A549 (cell line): ENCODE measurements at places on chromosomes 3 and 15.

GRCh38 chr3:68793759-68794701 lies 138.3 kb downstream of the TAFA4 start:
- DNase-seq, result no peak

DNA sequence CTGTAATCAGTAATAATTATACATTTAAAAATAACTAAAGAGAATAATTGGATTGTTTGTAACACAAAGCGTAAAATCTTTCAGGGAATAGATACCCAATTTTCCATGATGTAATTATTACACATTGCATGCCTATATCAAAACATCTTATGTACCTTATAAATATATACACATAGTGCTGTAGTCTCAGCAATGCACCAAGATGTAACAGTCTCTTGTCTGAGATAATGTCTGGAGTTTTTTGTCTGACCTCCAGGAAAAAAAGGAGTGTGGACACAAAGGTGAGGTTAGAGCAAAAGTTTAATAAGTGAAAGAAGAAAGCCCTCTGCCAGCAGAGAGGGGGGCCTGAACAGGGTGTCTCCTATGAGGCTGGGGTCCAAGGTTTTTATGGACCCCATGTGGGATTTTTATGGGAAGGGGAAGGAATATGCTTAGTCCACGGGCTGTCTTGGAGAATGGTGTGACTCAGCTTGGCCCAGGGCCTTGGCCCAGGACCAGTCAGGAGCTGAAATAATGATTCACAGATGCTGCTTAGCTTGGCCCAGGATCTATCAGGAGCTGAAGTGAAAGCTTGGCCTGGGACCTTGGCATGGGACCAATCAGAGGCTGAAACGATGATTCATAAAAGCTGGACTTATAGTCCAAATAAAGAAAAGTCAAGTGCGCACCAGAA lies 545.0 kb downstream of the ZPLD1 start:
- DNase-seq, result peak; percentile 85

- DNase-seq, result no peak
Observed at GRCh38 chr3:108342837-108343486, 46.6 kb downstream of the HHLA2 start.

DNA sequence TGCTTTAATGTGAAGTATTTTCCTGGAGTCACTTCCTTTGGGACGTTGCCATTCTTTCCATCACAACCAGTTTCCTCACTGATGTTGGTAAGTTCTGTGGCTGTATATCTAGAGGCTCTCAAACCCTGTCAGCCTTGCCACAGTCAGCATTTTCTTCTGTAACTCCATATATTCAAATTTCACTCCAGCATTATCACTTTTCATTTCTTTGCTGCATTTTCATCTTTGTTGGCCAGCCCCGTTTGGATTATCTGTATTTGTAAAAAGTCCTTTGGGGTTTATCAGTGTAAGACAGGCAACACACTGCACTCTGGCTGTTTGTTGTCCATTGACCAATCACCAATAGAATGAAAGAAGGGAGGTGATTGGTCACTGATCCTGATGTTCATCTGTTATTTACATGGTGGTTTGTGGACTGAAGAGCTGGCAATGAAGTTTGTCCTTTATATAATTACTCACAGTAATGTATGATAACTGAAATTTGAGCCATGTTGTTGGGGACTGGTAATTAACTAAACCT lies 20.3 kb downstream of the GMPS start:
- DNase-seq, result peak; percentile 23

DNA sequence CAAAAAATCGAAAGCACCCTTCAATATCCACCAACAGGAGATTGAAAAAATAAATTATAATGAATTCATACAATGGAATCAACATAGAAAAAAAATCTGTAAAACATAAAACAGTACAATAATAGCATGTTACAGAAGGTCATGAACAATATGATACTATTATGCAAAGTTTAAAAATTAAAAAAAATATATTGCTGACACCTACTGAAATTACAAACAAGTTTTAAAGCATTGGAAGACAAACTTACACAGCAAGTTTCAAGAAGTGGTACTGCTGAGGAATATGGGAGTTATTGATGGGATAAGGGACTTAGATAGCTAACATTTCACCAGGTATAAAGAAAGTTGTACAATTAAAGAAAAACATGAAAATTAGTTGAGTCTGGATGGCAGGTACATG lies 89.4 kb downstream of the EFL1 start:
- no peak for DNase-seq

DNA sequence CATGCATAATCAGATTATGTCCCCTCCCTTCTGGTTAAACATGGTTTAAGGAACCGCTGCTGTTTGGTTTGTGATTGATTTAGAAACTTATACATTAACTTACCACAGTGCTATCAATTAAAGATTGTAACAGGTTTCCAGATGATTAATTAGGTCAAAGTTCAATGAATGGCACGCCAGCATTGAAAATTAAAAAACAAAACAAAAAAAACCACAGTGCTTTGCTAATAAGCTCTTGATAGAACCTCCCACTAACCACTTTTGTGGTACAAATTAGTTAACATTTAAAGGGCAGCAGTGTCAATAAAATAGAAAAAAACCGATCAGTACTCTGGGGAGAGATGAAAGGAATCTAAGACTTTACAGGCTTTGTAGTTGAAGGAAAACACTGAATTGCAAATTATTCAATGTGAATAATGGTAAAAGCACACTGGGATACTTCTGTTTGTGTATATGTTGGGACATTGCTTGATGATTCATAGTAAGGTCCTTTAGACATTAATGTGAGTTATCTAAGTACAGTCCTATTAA lies 7.6 kb upstream of the C3orf38 start:
- no peak for DNase-seq
